ENCODE measurements at places on chromosomes 11 and 22.

GRCh38 chr11:60932605-60933356 is 8.5 kb downstream of the TMEM132A start:
- DNase-seq, result no peak

GRCh38 chr11:74476536-74476935 is 9.2 kb upstream of the KCNE3 start:
- no peak for DNase-seq

GRCh38 chr22:33401291-33401690 is 343.1 kb upstream of the SYN3 start:
- no peak for DNase-seq

DNA sequence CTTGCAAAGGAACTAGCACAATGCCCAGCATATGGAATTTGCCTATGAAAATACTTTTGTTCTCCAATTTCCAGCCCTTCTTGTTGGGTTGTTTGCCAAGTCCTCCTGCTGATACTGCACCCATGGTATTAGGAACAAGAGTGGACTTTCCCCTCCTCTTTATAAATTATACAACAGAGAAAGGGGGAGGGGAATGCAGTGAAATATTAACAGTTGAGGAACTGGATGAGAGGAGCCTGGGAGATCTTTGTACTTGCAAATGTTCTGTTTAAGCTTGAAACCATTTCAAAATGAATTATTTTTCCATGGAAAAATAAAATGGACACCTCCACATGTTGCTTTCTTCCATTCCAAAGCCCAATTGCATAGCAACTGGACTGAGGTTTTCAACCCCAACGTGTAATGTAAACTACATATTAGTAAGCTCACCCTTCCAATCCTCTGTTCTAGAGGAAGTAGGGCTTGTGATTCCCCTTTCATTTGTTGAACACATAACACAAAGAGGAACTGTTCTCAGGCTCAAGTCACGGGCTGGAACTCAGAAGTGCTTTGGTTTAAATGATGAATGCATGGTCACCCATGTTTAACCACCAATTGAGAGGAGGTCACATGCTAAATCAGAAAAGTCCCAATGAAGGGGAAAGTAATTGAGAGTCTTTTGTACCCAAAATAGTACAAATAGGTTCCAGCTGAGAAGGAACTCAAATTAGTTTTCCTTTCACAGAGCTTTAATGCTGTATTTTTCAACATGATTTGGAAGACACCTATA is 66.2 kb upstream of the ZC3H12C start:
- no peak for DNase-seq

- no peak for DNase-seq
Observed at GRCh38 chr11:108751444-108751843, 86.6 kb downstream of the DDX10 start.

DNA sequence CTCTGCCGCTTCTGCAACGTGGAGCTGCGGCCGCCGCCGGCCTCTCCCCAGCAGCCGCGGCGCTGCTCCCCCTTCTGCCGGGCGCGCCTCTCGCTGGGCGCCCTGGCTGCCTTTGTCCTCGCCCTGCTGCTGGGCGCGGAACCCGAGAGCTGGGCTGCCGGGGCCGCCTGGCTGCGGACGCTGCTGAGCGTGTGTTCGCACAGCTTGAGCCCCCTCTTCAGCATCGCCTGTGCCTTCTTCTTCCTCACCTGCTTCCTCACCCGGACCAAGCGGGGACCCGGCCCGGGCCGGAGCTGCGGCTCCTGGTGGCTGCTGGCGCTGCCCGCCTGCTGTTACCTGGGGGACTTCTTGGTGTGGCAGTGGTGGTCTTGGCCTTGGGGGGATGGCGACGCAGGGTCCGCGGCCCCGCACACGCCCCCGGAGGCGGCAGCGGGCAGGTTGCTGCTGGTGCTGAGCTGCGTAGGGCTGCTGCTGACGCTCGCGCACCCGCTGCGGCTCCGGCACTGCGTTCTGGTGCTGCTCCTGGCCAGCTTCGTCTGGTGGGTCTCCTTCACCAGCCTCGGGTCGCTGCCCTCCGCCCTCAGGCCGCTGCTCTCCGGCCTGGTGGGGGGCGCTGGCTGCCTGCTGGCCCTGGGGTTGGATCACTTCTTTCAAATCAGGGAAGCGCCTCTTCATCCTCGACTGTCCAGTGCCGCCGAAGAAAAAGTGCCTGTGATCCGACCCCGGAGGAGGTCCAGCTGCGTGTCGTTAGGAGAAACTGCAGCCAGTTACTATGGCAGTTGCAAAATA is 816 bp downstream of the PDE3B start:
- DNase-seq, result peak; percentile 69

GRCh38 chr11:69959461-69959860 is 118.7 kb upstream of the ANO1 start:
- no peak for DNase-seq

GRCh38 chr11:109680127-109680526 is 258.1 kb downstream of the C11orf87 start:
- no peak for DNase-seq

DNA sequence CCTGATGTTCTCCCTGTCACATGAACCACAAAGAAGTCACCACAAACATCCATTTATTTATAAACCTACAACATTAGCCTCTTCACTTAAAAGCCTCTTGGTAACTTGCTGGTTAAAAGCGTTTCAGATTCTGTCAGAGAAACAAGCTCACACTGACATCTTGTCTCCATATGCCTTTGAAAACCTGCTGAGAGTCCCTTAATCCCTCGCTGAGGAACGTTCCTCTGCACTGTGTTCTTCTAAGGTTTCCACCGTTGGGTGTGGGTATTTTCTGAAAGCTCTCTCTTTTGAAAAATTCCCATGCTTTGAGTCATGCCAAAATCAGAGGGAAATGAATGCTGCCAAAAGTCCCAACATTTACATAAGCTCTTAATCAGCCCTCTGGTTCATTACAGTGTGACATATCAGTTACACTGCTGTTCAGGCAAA is 149.8 kb downstream of the CCDC34 start:
- DNase-seq, result no peak

DNA sequence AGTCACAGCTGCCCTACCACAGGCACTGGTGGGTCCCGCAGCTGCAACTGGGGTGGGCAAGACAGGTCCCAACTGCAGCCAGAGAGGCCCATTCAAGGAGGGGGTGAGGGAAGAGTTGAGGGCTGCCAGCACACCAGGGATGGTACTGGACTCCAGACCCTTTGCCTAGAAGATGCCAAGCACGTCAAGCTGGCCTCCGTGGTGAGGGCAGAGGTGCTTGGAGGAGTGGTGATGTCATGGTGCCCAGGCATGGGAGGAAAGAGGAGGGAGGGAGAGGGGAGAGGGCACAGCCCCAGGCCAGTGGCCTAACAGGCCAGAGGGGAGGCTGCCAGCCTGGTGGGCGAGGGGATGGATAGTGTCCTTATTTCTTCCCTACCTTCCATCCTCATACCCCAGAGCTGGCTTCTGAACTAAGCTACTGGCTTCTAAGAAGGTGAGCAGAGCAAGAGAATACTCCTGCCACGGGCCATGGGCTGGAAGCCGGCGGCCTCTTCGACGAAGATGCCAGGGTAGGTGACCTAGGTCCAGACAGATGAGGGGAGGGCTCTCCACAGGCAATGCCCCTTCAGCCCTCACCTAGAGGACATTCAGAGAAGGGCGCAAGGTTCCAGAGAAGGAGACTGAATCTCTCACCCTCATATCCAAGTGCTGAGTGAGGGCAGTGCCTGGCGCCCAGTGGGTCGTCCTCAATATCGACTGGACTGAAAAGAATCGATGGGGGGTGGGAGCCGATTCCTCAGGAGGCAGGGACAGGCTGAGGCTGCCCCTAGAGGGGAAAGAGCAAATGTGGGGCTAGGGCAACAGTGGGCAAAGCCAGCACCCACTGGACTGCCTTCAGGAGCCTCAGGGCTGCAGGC is 1.8 kb downstream of the SYT7 start:
- no peak for DNase-seq

- DNase-seq, result no peak
Observed at GRCh38 chr11:116832350-116833290, 2.9 kb downstream of the APOC3 start.

DNA sequence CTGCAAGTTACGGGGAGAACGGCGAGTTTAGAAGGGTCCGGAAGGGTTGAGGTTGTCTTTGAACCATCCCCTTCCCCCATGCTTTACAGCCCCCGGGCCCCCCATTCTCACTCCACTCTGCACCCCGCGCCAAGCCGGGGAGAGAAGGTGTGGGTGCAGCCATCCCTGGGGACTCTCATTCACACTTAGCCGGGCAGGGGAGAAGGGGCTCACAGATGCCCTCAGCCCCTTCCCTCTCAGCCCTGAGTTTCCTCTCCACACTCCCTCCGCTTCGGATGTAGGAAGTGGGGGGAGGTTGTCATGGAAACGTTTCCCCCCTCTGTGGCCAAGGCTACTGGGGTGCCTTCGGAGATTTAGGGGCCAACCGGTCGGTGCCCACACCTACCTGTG is 334 bp downstream of the CADM1 start:
- no peak for DNase-seq

DNA sequence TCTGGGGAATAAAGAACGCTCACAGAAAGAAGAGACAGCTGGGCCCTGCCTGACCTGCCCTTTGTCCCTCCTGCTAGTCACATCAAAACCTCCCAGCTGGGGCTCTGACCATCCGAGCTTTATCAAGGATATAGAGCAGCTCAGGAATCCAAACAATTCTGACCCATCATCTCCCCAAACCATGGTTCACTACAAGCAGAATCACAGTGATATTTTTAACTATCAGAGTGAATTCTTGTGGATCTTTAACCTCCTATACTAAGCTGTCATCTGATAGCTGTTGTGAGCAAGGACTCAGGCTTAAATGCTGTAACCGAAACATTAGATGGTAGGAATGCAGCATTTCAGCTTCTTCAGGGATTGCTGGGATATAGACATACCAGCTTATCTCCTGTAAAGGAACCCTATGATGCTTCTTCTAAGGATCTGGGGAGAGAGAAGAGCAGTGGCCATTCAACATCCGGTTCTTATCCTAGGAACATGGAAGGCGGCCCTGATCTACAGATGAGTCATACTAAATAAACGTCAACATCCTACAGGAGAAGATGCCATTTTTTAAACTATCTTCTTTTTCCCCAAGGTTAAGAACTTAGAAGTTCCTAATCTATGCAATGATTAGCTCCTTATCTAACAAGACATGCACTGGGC is 84.7 kb upstream of the AKIP1 start:
- no peak for DNase-seq

DNA sequence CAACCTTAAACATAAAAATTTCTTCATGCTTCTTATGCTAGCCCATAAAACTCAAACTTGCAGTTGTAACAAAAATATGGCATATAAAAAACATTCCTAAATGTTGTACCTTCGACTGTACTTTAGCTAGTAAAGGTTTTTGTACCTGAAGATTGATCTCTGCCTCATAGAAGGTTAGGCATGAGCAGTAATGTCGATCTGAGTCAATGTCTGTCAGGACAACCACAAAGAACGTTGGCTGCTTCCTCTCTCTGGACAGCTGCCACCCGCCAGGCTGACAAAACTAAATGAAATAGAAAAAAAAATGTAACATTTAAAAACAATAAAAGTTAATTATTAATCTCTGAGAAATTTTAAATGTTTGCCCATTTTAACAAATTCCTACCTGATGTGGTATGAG is 251.3 kb downstream of the SBF2 start:
- DNase-seq, result no peak

- DNase-seq, result no peak
Observed at GRCh38 chr11:62677714-62678113, 1.2 kb downstream of the UBXN1 start.
